ENCODE measurements at places on chromosomes 16 and 17.

- DNase-seq: no peak
Observed at GRCh38 chr17:30196504-30196903, 39.0 kb downstream of the SLC6A4 start.

DNA sequence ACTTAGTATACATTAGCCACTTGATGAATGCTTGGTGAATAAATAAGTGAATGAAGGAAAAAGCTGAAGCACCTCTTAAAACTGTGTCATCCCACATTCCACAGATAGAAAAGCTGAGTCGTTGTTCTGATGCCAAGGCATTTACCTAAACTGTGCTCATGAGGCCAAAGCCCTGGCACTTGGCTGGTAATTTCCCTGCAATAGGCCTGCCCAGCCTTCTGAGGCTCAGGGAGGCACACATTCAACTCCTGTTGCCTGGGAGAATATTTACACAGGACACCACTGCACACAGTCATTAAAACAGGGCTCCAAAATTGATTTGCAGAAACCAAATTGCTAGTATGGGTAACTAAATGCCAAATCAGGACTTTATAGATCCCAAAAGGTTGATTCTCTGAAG is 333.0 kb upstream of the C16orf82 start:
- DNase-seq: no peak

GRCh38 chr17:4604111-4604644 is 19.8 kb downstream of the SMTNL2 start:
- peak; percentile 21 for DNase-seq

DNA sequence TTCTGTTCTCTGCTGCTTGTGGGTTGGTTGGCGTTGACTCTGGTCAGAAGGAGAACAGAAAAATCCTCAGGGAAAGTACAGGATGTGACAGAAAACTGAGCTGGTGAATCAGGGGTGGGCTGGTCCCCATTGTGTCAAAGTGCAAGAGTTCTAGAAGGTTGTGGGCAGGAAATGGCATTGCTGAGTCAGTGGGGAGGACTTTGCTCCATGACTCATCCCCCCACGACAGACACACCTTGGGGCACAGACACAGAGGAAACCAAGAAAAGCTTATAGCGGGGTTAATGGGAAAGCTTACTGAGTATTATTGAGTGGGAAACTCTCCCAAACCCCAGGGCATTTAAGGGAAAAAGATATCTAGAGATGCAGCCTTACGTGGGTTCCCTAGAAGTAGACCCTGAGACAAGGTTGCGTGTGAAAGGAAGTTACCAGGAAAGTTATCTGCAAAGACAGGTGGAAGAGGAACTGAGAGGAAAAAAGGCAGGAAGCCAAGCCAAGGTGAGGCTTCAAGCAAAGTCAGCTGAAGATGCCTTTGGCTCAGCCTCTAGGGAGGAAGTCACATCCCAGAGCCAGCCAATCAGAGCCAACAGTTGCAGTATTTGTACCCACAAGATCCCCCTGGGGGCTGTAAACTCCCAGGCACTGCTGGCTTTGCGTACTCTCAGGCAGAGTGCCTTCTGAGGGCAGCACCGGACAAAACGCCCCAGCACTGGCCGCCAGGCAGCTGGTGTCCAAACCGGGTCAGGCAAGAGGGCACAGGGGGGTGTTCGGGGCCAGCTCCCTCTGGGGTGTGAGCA is 86.4 kb downstream of the FOXL1 start:
- no peak for DNase-seq

DNA sequence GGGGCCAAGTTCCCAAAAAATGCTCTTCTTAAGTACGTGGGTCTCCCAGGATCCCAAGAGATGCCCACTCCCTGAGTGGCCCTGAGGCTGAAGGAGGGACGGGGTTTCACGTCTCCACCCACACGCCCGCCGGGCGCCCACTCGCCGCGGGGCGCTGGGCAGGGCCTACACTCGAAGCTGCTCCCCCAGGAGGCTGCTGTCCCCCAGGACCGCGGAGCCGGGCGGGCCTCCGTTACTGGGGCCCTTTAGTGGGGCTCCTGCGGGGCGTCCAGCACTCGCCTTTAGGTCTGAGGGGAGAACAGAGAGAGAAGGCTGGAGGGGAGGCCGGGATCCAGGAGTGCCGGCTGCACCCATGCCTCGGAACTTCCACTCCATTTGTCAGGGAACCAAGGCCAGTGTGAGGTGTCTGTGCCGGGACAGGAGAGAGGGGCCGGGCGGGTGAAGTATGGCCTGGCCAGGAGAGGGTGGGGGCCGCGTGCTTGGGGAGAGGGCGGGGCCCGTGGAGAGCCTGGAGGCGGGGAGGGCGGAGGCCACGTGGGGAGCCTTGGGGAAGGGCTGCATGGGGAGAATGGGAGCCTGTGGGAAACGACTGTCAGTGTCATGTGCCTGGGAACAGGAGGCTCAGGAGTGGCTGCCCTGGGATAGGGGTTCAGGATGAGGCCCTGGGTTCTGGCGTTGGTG is 18.8 kb downstream of the NUBP1 start:
- no peak for DNase-seq

DNA sequence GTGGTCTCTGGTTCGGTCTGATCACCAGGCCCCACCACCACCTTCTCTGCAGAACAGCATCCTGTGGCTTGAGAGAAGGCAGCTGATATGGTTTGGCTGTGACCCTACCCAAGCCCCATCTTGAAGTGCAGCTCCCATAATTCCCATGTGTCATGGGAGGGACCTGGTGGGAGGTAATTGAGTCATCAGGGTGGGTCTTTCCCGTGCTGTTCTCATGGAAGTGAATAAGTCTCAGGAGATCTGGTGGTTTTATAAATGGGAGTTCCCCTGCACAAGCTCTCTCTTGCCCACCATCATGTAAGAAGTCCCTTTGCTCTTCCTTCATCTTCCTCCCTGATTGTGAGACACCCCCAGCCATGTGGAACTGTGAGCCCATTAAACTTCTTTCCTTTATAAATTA is 352.3 kb upstream of the CDH5 start:
- no peak for DNase-seq

All from NCI-H2107 (cell line).